ENCODE measurements at places on chromosomes 11 and 22.

DNA sequence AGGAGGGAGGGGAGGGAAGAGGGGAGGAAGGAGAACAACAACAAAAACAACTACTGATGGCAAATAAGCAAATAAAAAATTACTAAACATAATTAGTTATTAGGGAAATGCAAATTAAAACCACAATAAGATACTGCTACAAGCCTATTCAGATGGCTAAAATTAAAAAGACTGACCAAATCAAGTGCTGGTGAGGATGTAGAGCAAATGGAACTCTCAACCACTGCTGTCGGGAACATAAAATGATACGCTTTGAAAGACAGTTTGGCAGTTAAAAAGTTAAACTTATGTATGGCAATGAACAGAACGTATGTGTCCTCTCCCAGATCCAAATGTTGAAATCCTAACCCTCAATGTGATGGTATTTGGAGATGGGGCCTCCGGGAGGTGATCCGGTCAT, 85.7 kb downstream of the PHF21B start:
- DNase-seq, result no peak

GRCh38 chr11:108853864-108854263, 189.0 kb downstream of the DDX10 start:
- DNase-seq, result no peak

- DNase-seq, result no peak
These were observed 17.2 kb downstream of the P2RY2 start for GRCh38 chr11:73235236-73235786.

- no peak for DNase-seq
These were observed at the start of gene BARX2 for GRCh38 chr11:129375751-129376657. Gene BARX2, plus strand, starts transcription at chr11:129375848. Its CDS starts 188 bp downstream, at chr11:129376036.

DNA sequence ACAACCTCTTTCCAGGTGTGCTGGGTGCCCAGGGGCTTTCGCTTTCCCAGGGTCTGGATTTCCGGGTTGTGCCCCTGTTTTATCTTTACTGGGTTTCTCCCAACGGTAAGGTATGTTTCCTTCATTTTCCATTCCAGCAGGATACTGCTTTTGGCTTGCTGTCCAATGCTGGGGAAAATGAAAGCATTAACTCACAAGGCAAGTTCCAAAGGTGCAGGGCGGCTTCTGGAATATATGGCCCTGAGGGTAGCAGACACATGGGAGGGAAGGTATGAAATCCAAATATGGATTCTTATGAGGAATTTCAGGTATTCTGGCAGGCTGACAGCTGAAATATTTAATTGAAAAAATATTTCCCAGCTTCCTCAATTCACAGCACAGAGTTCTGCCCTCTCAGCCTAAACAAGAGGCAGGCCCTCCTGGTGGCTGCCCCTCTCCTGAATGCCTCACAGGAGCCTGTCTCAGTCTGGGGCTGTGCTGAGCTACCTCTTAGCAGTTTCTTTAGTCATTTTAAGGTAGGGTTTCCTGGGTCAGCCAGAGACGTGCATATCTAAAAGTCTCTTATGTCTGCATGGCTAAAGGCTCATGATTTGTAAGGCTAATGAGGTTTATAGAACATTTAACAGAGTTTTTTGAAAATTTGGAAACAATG, 318.6 kb upstream of the B3GAT1 start:
- DNase-seq, result no peak

GRCh38 chr11:873706-874105, 31.1 kb downstream of the TSPAN4 start:
- no peak for DNase-seq

DNA sequence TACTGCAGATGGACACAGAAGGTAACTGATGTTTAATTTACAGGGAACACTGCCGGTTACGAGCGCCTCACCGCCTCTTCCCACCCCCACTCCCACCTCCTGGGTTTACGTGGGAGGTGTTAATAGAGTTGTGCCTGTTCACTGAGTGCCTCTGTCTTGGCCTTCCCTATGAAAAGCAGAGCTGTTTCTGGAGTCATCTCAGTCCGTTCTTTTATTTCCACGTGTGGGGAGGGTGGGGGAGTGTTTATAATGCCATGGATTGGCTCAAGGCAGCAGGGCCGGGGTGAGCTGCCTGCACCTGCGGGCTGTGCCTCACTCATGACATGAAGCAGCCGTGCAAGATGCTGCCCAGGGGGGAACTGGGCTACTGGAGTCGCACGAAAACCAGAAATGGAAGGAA, 322.7 kb downstream of the CADM1 start:
- DNase-seq, result no peak

GRCh38 chr11:125603207-125603606, 10.6 kb downstream of the STT3A start:
- no peak for DNase-seq

- DNase-seq, result no peak
These were observed 6.2 kb downstream of the TAF6L start for GRCh38 chr11:62777389-62777788.

GRCh38 chr11:116400081-116400480, 372.7 kb downstream of the BUD13 start:
- DNase-seq, result no peak
